ENCODE measurements at places on chromosomes 5 and 9.

DNA sequence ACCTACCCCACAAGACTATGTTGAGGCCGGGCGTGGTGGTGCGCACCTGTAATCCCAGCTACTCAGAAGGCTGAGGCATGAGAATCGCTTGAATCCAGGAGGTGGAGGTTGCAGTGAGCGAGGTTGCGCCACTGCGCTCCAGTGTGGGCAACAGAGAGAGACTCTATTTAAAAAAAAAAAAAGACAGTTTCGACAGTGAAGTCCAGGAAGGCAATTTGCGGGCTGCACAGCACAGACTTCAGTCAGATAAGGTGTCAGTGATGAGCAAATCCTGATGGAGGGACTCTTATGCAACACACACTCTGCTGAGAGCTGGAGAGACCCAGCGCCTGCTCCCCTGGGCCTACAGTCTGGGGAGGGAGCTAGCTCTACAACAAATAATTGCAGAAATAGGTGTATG is 14.2 kb downstream of the CCNJL start:
- DNase-seq, result no peak

DNA sequence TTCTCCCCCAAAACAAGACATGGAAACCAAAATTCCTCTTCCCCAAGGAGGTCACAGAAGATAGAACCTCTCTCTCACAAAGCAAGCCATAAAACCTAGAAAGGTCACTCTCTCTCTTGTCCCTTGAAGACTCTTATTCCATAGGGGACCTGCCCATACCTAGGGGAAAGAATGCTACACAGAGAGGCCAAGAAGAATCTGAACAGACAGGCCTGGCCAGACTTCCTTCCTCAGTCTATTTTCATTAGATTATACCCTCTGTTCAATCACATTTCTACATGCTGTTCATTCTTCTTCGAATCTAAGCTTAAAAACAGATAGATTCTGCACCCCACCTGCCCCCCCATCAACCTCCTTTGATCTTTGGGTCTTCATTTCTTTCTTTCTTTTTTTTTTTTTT is 206.8 kb downstream of the TLE4 start:
- no peak for DNase-seq

GRCh38 chr9:4086119-4087090 is 213.5 kb downstream of the GLIS3 start:
- DNase-seq, result no peak

DNA sequence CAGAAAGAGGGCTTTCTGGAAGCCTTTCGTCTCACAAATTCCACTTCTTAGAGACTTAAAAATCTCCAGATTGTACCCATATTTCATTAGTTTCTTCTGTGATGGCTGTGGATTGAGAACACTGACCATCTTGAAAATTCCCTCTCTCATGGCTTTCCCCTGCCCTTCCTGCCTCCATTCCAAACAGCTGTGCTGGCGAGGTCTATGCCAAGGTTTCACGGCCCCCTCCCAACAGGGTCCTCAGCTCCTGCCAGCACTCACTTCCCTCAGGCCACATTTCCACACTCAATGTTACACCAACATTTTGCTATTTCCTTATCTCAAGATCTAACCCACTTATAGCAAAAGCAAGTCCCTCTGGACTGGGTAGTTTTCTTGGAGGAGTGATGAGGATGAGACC is 40.3 kb upstream of the EQTN start:
- DNase-seq, result no peak

GRCh38 chr9:114386361-114386885 is 1.4 kb downstream of the AKNA start:
- DNase-seq, result no peak

DNA sequence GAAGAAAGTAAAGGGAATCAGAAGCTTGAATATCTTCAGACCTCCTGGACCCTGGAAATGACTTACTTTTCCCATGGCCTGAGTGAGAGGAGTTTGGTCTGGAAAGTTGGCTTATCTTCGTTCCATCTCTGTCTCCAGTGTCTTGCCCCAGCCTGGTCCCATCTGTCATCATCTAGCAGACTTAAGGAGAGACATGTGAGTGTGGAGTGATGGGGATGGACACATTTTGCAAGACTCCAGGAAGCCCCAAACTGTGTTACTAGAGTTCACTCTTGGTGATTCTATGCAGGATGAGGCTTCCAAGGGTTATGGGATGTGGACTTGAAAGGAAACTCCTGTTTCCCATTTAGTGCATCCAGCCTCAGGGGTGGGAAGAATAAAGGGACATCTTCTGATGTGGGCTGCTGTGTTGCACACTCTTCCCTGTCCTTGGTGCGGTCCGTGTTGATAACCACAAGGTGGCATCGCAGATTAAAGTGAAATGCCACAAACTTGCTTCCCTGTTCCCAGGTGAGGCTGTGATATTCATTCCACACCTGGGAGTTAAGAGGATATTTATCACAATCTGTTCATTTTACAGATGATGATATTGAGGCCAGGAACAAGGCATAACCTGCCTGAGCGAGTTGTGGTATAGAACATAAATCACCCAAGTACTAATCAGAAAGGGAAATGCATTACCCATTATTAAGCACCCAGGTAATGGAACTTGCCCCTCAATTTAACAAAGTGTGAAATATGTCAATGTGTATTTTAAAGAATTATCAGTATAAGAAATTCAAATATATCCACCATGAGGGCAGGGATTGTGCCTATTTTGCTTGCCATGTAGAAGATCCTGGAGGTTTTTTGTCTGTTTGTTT is 269.9 kb upstream of the PAPPA start:
- DNase-seq, result peak; percentile 50

- no peak for DNase-seq
Measured at GRCh38 chr5:171483551-171484135, 64.2 kb downstream of the FGF18 start.

DNA sequence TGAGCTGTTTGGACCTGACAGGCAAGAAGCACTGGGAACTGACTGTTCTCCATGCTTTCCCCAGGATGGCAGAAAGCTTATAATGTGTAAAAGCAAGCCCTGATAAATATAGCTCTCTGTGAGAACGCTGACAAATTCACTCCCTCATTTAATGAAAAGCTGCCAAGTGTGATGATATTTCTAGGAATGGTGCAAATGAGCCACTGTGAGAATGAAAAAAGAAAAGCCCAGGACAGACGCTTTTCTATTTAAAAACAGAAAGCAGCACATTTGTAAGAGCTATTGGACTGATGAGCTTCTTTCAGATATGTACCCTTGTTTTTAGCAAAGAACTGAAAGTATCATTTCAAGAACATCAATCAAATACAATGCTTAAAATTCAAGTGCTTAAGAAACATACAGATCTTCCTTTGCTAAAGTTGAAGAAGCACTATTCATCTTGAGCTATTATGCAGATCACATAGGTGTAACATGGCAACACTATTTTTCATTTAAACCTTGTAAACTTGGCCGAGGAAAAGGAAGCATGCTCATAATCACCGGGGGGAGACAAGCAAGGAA is 842.6 kb upstream of the ACO1 start:
- DNase-seq, result no peak

DNA sequence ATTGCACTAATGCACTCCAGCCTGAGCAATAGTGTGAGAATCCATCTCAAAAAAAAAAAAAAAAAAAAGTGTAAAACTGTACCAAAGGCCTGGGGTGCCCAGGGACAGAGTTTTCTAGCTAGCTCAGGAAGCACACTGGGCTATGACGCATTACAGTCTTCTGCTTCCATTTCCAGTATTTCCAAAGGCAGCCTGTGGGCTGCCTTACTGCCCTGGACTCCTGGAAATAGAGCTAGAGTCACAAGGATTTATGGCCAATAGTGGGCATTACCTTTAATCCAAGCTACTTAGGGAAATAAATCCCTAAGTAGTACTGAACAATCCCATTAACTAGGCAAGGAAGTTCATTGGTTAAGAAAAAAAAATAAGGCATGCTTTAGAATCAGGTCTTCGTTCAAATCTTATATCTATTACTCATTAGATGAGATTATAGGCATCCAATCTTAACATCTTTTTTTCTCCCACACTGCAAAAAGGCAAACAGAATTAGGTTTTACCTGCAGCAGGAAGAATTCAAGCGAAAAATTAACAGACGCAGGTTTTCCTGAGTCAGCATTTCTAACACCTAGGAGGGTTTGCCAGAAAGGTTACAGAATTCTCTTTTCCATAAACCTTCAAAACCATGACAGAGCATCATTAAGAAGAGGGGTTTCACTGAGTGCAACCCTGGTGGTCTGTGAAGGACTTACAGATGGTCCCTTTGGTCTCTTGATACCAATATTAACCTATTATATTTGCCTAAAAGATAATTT is 85.6 kb upstream of the CCDC112 start:
- no peak for DNase-seq

DNA sequence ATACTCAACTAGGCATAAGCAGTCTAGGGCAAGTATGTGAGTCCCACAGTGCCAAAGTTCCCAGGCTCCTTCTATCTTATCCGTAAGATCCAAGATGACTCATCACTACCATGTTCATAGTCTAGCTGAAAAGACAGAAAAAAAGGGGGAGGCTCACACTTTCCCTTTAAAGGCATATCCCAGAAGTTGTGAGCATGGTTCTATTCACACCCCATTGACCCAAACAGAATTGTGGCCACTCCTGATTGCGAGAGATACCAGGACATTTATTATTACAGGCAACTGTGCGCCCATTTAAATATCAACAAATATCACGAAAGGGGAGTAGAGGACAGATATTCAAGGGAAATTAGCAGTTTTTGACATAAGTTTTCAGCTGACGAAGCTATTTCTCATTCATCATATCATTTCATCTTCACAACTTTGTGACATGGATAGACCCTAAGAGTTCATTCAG is 8.1 kb upstream of the PFDN1 start:
- no peak for DNase-seq

- DNase-seq, result no peak
Measured at GRCh38 chr5:96611946-96612345, 50.2 kb upstream of the CAST start.

GRCh38 chr9:122216798-122217418 is 11.8 kb downstream of the LHX6 start:
- DNase-seq, result peak; percentile 42

- no peak for DNase-seq
Measured at GRCh38 chr5:32773944-32774343, 62.8 kb downstream of the NPR3 start.

DNA sequence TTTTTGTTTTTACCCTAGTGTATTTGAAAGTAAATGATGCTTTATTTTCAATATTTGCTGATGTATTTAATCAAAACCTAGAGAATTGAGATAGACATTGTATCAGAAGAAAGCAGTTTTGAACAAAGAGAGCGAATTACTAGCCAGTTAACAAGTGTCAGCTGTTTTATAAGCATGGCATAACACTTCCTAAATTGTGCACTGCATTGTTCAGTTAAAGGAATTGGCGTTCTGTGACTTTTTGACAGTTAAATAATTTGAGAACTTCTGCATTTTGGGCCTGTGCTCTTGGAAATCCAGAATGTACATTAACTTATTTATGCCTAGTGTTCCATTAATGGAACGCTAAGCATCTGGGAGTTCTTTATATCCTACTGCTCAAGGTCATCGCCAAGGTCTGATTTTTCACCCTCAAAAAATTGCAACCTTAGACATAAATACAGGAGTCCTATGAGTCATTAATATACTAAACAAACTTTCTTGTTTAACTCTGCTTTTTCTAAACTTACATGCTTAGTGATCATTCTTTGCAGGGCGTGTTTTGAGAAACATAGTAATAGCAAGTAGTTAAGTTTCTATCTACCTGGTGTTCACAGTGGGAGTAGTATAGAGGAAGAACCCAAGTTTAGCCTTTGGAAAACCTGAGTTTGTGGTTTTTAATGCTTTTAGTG is 31.1 kb downstream of the RASA1 start:
- no peak for DNase-seq

GRCh38 chr5:131595088-131596033 is 39.7 kb downstream of the RAPGEF6 start:
- DNase-seq, result no peak

DNA sequence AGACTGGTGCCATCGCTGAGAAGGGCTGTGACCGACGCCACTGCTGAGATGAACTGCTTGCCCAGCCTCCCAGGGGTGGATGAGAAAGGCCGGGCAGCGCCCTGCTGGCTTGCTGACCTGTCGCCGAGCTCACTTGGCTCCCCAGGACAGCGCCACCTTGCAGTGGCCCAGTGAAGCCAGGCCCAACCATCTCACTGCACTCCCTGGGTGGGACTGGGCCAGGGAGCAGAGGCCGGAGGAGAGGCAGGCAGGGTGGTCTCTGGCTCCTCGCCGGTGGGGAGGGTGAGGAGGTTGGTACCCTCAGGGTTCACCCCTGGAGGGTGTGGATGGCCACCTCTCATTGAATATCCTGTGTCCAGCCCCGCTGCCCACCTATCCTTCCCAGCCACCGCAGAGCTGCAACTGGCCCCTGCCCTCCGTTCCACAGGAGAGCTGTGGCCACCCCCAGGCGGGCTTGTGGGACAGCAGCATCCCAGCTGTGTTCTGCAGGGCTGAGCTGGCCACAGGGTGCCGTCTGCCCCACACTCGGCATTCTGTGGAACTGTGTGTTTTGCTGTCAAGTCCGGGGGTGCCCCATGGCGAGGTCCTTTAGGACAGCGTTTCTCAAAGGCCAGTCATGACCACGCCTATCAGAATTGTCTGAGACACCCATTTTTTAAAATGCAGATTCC is 41.0 kb upstream of the FCN2 start:
- DNase-seq, result peak; percentile 37

DNA sequence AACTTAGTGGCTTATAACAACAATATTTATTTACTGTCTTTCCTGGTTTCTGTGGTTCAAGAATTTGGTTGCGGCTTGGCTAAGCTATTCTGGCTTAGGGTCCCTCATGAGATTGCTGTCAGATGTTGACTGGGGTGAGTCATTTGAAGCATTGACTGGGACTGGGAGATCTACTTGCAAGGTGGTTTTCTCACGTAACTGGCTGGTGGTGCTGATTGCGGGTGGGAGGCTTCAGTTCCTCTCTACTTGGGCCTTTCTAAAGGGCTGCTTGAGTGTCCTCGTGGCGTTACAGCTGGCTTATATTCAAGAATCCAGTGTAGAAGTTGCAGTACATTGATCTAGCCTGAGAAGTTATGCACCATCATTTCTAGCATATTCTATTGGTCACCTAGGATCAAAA is 218.5 kb upstream of the ELAVL2 start:
- DNase-seq, result no peak

GRCh38 chr9:93048566-93049448 is 9.7 kb upstream of the SUSD3 start:
- no peak for DNase-seq

- no peak for DNase-seq
Measured at GRCh38 chr9:119675951-119676350, 306.7 kb upstream of the BRINP1 start.

- no peak for DNase-seq
Measured at GRCh38 chr9:131483319-131484050, 19.2 kb upstream of the POMT1 start.

GRCh38 chr5:6125781-6126180 is 252.6 kb downstream of the MED10 start:
- no peak for DNase-seq
